GM12892 (cell line): ENCODE measurements at places on chromosomes 6 and 20.

GRCh38 chr6:132017942-132018341 is 66.8 kb upstream of the CCN2 start:
- DNase-seq: no peak

DNA sequence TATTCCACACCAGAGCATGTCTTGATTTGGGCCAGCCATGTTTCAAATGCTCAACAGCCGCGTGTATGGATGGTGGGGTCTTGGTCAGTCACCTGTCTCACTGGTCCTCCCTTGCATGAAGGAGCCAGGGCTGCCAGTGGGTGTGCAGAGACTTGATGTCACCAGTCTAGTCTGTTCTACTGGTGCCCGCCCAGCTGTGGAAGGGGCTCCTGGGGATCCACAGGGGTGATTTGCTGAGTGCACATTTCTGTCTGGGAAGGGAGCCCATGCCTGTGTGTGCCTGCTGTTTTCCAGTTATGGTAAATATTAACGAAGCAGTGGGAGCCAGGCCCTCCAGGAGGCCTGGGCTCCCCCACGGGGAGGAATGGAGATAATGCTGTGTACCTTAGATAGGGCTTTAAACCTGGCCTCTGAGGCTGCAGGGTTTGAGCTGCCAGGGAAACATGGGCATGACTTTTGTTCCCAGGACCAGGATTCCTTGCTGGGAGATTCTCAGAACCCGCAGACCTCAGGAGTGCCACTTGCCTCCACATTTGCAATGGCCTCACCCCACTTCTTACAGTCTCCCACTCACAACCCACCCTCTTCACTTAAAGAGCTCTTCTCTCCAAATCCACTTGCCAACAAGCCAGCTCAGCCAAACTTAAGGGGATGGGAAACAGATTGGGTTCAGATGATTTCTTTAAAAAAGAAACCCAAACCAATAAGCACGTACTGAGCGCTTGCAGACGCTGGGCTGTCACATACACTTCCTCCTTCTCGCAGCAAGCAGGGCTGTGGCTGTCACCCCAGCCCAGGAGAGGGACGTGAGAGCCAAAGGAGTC is 54.1 kb downstream of the VEGFA start:
- no peak for DNase-seq

DNA sequence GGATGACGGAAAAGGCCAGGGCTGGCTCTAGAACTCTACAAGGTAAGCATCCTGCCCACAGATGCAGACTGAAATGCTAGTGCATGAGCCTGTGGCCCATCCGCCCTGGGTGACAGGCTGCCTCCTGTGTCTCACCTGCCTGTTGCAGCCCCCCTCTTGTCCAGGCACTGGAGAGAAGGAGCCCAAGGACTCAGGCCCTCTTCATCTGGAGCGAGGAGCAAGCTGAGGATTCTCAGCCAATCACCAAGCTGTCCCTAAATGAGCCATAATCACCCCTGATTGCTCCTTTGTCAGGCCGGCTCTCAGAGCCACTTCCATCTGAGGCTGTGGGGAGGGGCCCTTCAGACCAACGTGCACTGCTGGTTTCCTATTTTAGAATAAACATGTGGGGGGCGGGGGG is 10.0 kb upstream of the SLC32A1 start:
- no peak for DNase-seq

DNA sequence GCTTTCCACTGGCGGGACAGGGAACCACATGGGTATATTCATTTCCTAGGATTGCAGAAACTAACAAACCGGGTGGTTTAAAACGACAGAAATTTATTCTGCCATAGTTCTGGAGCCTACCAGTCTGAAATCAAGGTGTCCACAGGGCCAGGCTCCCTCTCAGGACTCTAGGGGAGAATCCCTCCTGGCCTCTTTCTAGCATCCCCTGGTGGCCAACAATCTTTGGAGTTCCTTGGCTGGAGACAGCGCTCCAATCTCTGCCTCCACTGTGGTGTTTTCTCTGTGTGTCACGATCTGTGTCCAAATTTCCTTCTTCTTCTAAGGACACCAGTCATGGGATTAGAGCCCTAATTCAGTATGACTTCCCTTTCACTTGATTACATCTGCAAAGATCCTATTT is 95.0 kb downstream of the SCML4 start:
- DNase-seq: no peak

- DNase-seq: no peak
These were observed 9.0 kb upstream of the SLC2A12 start for GRCh38 chr6:134061440-134061839.

DNA sequence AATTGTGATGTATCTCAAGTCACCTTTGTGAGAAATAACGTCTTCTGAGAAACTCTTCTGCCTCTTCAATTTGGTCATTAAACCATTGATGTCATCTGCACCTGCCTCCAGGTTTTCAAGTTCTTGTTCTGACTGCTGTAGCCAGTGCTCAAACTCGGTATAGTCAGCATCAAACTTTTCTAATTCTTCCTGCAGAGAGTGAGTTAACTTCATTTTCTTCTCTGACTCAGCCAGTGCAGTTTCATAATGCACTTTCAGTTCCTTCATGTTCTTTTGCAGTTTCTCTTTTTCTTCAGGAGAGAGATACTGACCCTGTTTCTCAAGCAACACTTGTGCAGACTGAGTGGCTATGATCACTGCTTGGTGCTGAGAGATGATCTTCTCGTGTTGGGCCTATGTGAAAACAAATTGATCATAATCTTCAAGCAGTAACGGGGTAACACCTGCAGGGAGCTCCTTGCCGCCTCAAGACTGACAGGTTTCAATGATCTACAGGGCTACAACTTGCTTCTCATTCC is 48.8 kb downstream of the DST start:
- DNase-seq: peak; percentile 19

DNA sequence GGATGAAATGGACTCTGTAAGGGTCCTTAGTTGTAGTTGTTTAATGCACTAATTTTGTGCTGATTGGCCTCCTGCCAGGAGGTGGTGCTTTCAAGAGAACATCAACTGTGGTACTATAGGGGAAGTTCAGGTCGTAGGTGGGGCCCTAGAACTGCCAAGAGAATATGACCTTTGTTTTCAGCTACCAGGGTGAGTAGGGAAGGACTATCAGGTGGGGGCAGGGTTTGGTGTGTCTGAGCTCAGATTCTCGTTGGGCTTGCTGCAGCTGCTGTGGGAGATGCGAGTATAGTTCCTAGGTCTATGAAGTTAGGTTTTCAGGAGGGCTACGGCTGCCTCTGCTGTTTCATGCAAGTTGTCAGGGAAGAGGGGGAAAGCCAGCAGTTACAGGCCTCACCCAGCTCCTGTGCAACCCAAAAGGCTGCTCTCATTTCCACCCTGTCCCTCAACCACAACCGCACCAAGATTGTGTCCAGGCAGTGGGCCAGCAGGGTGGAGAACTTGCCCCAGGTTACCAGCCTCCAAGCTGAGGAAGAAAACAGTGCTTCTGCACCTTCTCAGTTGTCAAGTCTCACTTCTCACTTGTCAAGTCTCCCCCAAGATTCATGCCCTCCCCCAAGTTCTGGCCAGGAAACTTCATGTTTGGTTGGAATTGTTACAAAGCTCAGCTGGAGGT is 626.5 kb upstream of the MAP3K7 start:
- no peak for DNase-seq

GRCh38 chr20:10673176-10673841 is 490 bp downstream of the JAG1 start:
- peak; percentile 34 for DNase-seq

DNA sequence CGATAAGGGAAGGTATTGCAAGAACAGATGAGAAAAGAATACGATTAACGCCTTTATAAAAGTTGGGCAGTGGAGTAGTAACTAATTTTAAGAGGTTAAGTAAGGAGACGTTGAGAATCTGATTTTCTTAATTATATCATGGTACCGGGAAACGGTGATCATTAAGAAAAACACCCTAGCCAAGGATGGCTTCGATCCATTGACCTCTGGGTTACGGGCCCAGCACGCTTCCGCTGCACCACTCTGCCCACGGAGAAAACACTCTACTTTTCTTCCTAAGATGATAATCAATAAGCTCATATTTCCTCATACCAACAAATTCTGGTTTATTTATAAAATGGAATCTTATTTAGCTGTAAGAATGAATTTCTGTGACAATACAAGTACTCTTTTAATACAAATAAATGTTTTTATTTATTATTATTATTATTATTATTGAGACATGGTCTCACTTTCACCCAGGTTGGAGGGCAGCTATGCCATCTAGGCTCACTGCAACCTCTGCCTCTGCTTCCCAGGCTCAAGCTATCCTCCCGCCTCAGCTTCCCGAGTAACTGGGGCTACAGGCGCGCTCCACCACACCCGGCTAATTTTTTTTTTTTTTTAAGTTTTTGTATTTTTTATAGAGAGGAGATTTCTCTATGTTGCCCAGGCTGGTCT is 8.3 kb downstream of the POM121L2 start:
- no peak for DNase-seq

GRCh38 chr20:36066777-36067176 is 87.8 kb upstream of the EPB41L1 start:
- DNase-seq: no peak

- no peak for DNase-seq
These were observed 272.3 kb downstream of the TENT5A start for GRCh38 chr6:81480139-81480538.

DNA sequence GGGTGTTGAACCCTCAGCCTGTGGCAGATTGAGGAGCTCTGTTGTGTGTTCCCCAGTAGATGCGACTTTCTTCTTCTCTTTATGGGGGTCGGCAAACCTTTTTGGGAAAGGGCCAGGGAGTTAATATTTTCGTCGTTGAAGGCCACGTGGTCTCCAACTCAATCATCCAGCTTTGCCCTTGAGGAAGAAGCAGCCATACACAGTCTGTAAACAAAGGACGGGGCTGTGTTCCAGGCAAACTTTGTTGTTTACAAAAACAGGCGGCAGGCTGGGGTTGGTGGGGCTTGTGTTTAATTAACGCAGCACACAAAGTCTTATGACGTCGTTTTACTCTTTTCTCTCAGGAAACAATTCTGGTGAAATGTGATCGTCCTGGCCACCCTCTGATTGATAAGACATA is 20.2 kb downstream of the KIF25 start:
- no peak for DNase-seq

DNA sequence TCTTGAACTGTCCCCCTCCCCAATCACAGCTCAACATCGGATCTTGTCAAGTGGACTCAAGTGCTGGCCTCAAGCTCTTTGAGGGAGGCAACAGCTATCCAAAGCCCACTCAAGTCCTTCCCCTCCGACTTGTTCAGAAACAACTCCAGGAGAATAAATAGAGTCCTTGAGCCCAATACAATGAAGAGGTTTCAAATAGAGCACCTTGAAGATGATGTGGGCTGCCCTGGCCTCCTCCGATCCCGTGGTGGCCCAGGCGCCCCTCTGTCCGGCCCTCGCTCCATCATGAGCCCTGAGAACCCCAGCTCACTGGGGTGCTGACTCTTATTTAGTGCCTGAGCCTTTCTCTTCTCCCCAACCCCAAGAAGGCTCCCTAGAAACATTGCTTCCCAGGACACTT is 164.3 kb upstream of the PMEPA1 start:
- no peak for DNase-seq

- no peak for DNase-seq
These were observed 999 bp upstream of the EHMT2 start for GRCh38 chr6:31898383-31899011.

DNA sequence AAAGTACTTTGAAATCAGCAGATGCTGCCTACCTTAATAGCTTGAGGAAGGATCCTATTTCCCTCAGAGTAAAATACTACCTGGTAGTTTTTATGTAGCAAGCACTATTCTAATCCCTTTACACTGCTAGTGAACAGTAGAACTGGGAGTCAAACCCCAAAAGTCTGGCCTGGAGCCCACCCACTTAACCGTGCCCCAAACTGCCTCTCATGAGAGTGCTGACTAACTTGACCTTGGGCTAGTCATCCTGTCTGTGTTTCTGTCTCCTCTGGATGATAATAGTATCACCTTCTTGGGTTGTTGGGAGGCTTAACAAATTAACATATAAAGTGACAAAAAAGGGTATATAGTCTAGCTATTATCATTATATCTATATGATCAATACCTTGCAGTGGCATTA is 140.5 kb downstream of the RCAN2 start:
- DNase-seq: no peak

DNA sequence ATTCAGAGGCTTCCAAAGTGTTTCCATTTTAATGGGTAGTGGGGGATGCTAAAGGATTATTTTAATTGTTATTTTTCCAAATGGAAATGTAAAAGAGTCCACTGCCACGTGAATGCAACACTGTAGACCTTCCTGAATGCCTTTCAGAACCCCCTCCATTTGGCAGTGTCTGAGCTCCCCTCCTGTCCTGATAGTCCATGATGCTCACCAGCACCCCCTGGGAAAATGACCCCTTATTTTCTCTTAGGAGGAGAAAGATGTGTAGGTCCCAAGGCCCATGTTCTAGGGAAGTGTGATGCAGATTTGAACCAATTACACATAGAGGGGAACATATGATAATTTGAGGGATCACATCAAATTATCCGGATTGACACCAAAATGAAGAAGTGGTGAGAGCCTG is 46.8 kb upstream of the SH3BGRL2 start:
- no peak for DNase-seq

GRCh38 chr6:150492941-150493340 is 106.7 kb upstream of the PLEKHG1 start:
- no peak for DNase-seq

DNA sequence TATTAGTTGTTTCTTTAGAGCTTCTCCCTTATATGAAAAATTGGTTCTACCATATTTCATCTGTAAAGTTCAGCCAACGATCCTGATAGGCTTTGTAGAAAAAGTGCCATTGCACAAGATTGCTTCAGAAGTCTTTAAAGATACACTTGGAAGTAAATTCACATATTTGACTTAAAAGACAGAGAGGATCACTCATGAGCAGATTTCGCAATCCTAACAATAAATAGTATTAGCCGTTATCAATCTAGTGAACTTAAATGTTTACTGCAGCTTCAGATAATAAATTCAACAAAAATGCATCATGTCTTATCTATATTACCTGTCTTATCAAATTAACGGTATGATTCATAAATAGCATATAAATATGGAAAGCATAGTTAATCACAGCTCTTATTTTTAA is 8.7 kb upstream of the SLC17A4 start:
- no peak for DNase-seq

DNA sequence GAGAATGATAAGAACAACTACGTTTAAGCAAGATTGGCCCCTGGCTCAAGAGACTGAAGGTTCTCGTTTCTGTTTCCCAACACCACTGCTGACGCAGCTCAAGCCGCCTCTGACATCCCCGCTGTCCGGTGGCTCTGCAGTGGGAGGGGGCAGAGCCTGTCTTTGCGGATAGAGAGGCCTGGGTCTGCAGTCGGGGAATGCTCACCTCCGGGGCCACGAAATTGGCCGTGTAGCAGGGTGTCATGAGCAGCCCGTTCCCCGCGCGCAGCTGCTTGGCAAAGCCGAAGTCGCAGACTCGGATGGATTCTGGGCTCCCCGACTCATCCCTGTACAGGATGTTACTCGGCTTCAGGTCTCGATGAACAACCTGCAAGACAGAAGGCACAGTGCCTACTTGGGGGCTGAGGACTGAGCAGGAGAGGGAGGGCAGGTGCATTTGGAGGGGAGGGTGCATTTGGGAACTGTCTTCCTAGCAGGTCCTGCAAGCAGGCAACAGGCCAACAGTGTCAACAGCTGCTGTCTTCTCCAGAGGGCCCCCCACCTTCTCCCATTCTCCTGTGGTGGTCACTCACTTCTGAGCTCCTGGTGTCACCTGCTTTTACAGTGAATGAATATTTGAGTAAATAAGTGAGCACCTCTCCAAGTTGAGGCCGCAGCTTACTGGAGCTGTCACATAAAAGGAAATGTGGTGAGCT is 40.5 kb upstream of the MPC1 start:
- no peak for DNase-seq

GRCh38 chr6:133435065-133435728 is 194.0 kb downstream of the EYA4 start:
- DNase-seq: no peak

GRCh38 chr6:125950293-125950692 is 6.3 kb upstream of the HINT3 start:
- no peak for DNase-seq

- DNase-seq: no peak
These were observed 1.5 kb downstream of the TP53INP2 start for GRCh38 chr20:34705397-34706301.
